ENCODE measurements at places on chromosomes 3 and 15.
A peak's percentile ranks its signal among the peaks of the same experiment; 100 is the strongest.

DNA sequence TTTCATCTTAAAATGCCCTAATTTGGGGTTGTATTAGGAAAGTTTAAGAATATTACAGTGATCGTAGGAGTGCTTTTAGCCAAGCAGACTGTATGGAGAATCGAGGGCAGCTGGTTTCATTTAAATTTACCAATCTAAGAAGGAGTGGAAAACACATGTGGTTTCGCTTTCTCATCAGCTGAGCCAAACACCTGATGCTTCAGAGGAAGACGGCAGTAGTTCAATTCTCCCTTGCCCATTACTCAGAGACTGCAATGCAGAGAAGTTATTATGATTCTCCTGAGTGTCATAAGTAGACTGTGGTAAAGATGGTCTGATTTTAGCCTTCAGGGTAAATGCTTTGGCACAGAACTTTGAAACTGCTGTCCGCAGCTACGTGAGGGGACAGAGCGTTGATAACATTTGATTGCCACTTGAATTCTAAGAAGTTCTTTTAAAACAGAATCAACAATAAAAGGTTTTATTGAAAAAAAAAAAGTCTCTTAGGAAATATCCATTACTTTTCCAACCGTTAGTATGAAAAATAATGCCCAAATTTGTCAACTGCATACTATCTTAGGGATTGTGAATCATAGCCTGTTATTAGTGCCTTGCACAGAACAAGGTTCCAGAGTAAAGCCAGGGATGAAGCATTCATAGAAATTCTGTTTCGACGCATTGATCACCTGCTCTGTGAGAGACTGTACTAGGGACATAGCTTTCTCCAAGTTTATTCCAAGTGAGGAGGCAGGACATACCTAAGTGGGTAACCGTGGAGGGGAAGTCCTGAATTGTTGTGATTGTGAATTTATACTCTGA, 25.6 kb downstream of the LYSMD4 start:
- DNase-seq = no peak

GRCh38 chr15:89115547-89115946, 27.3 kb downstream of the ABHD2 start:
- DNase-seq = no peak

DNA sequence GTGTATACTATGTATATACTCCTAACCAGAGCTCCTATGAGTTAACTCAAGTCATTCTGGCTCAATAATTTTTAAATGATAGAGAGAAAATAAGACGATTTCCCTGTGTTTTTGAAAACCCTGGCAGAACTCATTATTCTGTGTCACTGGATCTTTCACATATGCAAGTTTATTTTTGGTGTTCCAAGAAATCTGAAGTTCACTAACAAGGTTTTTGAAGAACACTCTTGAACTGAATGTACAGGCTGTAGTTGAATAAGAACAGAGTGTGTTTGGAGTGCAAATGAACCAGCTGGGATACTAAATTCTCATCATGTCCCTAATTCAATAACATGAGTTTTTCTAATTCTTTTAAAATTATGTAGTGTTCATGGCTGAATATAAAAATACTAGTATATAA, 466.9 kb upstream of the SUCLG2 start:
- no peak for DNase-seq

DNA sequence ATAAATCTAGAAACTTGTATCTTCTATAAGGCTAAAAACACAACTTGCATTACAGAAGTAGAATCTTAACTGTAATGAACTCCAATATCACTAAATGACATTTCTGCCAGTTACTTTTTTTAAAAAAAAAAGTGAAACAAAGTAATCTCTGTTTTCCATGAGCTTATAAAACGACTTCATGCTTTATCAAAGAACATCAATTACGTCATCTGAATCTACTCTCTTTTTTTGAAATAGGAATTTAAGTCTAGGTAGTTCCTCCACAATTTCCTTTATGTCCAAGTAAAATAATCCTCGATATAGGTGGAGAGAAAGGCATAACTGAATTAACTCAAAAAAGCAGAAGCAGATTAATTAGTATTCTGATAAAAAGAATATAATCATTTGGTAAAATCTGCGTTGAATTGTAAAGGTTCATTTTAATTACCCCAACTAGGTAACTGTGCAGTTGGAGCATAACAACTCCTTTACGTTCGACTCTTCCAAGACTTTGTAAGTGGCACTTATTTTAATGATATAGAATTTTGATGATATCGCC, 1.4 kb downstream of the UACA start:
- DNase-seq = no peak

GRCh38 chr15:49387471-49387870, 35.6 kb upstream of the FGF7 start:
- DNase-seq = no peak

GRCh38 chr3:77191014-77191413, 151.1 kb downstream of the ROBO2 start:
- DNase-seq = no peak

DNA sequence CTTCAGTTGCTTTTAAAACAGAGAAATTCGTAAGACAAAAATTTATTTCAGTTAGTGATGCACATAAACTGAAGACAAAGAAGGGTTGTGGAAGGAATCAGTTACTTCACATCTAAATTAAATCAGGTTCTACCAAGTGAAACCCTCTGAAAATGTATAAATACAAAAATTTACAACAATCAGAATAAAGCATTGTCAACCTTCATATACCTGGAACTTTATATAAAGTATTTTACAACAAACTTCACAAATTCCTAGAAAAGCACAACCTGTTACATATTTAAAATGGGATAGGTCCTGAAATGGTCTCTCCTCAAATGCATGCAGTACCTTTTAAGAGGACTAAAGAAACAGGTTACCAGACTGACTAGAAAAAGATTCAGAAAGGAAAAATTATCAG, 26.9 kb downstream of the ATOSA start:
- no peak for DNase-seq

GRCh38 chr3:194156095-194156494, 20.1 kb downstream of the HES1 start:
- no peak for DNase-seq

- peak; percentile 33 for DNase-seq
These were observed 882 bp downstream of the CADM2 start for GRCh38 chr3:84959470-84960271.

GRCh38 chr15:40790718-40791117, 16.2 kb upstream of the ZFYVE19 start:
- DNase-seq = no peak

DNA sequence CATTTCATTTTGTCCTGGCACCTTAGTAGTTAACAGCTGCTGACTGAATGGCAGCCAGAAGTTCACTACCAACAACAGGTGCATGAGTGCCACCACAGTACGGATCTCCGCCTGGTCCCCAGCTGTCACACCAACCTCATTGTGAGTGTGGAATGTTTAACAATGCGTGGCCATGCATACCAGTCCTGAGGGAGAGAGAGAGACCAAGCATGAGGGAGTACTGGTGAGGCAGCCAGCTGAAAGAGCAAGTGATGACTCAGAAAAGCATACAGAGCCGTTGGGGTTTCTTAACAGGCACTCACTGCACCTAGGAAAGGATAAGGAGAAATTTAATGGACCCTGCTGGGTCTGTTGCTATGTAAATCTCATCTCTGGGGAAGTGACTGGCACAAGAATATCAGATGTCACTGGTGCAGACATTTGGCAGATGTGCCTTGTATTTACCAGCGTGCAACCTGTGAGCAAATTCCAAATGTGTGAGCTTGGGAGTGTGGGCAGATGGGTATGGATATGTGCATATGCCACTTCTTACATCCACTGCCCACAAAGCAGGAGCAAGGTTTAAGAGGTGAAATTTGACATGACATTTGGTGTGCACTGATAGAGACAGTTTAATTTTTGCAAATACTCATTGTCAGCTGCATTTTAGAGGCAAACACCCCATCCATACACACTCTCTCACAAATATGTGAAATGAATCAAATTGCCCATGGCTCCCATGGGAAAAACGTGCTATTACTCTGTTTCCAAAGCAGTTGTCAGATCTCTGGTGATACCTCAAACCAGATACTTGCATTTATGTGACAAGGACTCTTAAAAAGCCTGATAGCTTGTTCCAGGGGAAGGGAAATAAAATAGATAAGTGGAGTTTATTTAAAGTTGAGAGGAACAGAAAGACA, 245.2 kb upstream of the ARPP21 start:
- DNase-seq = no peak

- no peak for DNase-seq
These were observed 233.5 kb downstream of the ADAMTSL3 start for GRCh38 chr15:83887404-83887803.

GRCh38 chr3:52671676-52672075, 14.0 kb downstream of the PBRM1 start:
- DNase-seq = no peak

- DNase-seq = no peak
These were observed 3.6 kb downstream of the CTNNB1 start for GRCh38 chr3:41202834-41203345.

DNA sequence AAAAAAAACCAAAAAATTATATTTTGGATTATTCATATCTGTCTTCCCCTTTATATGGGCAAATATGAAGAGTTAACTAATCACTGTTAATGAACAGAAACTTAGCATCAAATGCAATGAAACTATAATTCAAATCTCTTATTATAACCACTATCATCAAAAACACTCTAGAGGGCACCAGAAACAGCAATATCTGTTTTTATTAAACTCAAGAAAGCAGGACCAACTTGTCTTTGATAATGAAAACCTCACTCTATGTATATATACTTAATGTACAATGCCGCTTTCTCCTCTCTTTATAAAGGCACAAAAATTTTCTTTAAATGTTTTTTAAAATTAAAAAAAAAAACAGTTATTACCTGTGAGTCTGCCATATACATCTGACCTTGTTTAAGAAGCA, 92.7 kb downstream of the UACA start:
- no peak for DNase-seq

- no peak for DNase-seq
These were observed 81.8 kb downstream of the WDR76 start for GRCh38 chr15:43908516-43909050.

GRCh38 chr3:102089239-102089638, 239.9 kb downstream of the NFKBIZ start:
- no peak for DNase-seq

DNA sequence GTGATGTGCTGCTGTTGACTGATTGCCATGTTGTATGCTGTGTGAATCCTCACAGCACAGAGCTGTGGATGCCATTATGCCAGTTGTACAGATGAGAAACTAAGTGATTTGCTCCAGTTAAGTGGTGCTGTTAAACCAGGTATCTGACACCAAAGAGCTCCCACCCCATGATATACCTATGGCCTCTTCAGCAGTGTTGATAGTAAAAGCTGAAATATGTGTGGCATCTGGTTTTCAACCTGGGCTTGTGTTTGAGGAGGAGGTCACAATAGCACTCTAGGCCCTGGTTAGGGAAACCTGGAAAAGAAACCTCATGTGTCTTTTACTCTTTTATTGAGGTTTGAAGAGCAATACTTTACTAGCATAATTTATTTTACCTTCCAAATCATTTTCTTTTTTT, 21.4 kb downstream of the RAD54L2 start:
- no peak for DNase-seq

DNA sequence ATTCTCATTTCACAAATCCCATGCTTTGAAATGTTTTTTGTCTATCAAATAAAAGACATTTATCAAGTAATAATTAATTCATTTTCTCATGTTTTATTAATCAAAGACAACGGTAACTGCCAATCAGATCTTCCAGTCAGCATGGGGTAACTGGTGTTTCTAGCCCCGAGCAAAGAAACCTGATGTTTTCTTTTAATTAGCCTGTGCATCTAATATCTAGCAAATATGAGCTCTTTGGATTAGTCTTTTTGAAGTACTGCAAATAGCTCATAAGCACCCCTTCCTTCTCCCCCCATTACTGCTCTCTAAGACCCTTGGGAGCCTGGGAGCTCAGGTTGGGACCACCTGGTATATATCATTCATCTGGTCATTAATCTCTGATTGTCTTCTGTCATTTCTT, 43.1 kb upstream of the SRGAP3 start:
- no peak for DNase-seq

GRCh38 chr15:89926158-89926557, 13.4 kb upstream of the ARPIN start:
- DNase-seq = no peak

GRCh38 chr3:15294929-15295328, 37.5 kb downstream of the SH3BP5 start:
- no peak for DNase-seq

GRCh38 chr15:38750786-38751185, 186.2 kb upstream of the RASGRP1 start:
- DNase-seq = no peak

GRCh38 chr3:182981038-182981380, 671 bp upstream of the DCUN1D1 start:
- no peak for DNase-seq

DNA sequence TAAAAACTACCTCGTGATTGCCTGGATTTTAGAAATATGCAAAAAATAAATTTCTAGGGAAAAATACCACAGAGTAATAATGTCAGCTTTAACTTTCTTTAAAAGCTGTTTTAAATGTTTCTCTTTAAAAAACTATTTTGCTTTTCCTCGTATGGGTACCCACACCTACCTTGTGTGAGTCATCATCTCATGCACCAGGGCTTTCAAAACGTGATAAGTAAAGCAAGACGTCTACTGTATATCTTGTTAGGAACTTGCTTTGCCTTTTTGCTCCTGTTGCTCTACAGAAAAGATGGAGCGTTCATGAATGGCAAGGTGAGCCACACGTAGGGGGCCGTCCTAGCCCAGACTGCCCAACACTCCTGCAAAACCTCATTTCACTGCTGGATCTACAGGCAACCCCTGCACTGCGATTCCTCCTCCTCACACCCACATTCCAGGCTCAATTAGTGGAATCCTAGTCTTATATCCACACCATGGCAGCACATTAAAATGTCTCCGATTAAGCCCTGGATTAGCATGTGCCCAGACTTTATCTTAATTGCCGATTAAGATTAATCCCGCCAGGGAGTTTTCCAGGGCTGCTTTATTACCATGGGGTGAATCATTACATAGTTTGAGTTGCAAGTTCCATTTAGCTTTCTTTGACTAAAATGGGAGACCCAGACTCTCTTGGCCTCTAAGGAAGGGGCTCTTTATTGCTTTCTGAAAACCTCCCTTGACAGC, 293.6 kb upstream of the ICE2 start:
- DNase-seq = no peak

DNA sequence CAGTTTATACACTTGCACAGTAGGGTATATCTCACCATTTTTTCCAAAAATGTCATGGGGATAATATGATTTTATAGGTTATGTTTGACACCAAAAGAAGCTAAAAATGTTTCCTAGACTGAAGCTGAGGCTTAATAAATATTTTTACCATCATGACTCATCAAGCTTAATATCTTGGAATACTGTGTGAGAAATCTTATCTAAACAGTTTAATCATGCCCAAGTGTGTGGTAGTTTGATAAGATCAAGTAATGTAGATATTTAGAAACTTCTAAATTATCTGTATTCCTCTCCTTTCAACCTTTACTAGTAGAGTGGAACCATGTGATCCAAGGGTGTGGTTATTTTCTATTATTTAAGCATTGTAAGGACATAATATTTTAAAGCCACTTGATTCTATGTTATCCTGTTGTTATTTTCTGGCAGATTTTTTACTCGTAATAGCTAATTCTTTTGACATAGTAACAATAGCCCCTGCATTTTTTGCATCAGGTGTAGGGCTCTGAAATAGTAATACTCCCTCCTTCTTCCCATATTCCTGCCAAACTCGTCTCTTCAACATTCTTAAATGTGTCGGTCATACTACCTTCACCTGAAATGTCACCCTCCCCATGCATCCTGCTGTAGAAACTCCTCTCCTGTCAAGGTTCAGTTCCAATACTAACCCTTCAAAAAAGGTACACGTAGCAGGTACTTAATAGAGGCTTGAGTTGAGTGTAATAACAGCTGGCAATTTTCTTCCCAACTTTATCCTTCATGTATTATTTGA, 729.6 kb downstream of the NLGN1 start:
- no peak for DNase-seq

- DNase-seq = peak; percentile 53
These were observed 51.7 kb downstream of the CLDN11 start for GRCh38 chr3:170470063-170471016.

Measured in posterior cingulate gyrus (tissue), 11 donors.